ENCODE measurements at places on chromosomes 1 and 21.

DNA sequence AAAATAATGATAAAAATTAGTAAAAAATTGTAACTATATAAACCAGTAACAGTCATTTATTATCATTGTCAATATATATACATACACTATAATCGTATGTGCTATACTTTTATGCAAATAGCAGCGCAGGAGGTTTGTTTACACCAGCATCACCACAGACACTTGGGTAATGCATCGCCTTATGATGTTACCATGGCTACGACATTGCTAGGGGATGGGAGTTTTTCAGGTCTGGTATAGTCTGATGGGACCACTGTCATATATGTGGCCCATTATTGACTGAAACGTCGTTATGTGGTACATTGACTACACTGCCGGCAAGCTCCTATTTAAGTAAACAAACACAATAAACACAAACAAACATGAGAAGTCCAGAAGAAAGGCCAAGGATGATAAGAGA lies 45.6 kb downstream of the KCNK1 start:
- no peak for DNase-seq

DNA sequence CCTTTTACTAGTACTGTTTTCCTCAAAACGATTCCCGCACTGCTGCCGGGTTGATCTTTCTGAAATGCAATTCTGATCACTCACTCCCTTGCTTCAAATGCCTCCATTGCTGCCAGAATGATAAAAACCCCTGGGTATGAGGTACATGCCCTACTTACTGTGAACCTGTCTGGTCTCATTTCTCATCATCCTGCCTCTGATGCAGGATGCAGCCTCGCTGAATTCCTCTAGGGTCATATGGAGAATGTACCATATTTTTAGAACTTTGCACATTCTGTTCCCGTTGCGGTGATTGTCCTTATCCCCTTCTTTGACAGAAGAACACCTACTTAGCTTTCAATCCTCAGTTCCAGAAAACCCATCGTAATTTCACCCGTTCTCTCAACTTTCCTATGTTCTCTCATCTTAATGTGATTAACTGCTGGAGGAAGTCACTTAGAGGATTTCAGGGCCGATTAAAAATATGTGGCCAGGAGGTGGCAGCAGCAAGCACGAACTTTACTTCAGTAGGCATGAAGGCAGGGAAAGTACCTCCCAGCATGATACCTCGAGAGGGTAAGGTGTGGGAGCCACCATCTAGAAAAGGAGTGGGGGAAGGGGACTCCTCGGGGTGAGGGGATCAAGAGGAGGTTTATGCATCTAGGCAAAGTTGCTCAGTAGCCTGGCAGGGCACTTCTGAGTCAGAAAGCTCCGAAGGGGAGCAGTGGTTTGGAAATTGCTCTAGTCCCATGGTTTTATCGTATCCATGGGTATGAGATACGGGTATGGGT lies 361.5 kb upstream of the ZP4 start:
- DNase-seq, result no peak

- no peak for DNase-seq
Measured at GRCh38 chr1:221777431-221778072, 35.7 kb upstream of the DUSP10 start.

DNA sequence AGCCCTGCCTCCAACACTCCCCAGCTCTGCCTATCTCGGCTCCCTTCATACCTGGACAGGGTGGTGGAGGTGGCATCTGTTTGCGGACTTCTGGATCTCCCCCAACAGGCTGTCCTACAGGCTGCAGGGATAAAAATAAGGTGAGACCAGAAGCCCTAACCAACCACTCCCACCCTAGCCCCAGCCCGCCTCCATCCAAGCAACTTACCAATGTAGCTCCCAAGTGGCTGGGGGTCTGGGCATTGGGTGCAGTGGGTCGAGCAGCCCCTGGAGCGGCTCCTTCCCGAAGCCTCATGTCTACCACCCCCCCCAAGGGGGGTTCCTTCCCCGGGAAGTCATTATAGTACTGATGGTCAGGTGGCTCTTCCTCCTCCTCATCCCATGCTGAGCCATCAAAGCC lies 4.4 kb downstream of the SHC1 start:
- no peak for DNase-seq

DNA sequence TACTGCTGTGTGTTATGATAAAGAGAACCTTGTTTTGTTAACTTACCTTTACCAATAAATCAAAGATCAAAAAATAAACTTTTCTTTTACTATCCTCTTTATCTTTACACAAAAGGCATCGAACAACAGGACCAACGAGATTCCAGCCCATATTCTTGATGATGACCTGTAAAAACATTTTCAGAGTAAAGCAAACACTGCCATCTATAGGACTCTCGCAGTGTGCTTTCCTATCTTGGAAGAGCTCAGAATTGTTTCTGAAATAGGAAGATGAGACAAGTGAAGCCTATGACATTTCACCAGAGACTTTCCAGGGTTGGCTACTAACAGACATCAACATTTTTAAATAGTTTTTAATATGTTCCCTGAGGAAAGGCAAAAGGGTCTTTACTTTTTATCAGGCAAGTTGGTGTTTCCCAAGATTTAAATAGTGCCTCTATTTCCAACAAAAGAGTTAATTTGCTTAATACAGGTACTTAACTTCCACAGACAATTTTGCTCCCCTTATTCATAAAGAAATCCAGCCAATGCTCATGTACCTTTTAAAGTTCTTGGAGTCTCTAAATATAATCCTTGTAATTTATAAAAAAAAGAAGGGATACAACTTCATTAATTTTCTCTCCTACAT lies 7.3 kb downstream of the GLMN start:
- DNase-seq, result peak; percentile 32

DNA sequence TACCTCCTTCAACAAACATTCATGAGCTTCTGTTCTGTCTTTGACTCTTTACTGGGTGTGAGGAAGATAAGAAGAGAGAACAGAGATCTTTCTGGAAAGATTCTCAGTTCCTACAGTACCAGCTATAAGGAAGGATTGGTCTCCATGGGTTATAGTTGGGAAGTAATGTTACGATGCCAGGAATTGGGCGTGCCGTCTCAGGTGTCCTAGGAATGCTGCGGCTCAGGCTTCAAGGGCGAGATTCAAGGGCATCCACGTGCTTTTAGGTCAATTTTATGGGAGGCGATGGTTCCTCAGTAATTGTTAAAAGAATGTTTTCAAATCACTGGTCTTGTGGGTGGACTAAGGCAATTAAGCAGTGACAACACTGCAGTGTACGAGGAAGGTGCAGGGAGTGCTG lies 27.3 kb downstream of the COG2 start:
- DNase-seq, result no peak

GRCh38 chr1:107135463-107135862 lies 5.4 kb upstream of the NTNG1 start:
- DNase-seq, result no peak

DNA sequence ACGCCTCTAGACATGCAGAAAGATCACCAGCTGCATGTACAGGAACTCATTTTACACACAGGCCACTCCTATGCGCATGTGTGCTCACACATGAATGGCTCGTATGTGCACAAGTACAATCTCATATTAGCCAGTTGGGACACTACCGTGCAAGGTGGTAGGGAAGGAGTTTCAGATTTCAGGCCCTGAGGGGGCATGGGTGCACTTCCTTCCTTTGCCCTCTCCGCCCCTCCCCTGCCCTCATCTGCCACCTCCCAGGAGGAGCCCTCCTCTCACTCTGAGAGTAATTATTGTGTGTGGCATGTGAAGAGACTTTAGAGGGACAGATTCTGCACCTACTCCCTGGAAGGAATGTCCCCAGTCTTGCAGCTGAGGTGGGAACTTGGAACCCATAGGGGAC lies 14.8 kb downstream of the EDN2 start:
- DNase-seq, result no peak

GRCh38 chr1:181936768-181937581 lies 124.5 kb downstream of the ZNF648 start:
- DNase-seq, result no peak

DNA sequence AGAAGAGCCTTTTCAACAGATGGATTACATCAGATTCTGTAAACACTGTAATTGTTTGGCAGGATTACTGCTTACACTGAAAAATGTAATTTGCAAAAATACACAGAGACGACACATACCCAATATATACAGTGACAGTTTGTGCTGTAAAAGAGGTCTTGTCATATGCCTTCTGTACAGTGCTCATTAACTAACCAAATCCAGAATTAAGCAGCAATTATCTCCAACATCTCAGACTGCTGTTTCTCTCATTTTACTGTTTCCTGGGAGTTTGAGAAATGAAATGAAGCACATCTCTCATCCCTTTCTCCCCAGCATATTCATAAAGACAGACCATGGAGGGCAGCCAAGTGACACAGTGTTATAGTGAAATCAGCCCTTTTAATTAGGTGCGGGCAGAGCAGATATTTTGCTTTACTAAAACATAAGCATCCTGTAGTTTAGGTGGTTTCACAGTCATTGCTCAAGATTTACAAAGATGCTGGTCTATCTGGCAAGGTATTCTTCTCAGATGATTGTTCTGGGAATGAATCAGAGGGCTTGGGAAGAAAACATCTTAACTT lies 618.4 kb upstream of the USP24 start:
- no peak for DNase-seq

DNA sequence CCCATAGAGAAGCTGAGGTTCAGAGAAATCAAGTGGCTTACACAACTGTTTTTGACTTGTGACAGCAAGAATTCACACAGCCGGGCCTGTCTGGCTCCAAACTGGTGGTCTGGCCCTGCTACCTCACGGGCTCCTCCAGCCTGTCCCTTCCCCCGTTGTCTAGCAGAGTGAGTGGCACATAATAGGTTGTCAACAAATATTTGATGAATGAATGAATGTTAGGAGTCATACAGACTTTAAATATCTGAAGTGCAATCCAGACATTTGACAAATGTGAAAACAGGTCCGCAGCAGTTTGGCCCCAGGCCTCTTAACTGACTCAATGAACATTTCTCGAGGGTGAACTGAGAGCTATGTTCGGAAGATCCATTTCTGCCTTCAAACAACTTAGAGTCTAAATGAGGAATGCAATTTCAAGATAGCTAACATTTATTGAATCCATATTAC lies 1.1 kb upstream of the RHOC start:
- no peak for DNase-seq

GRCh38 chr1:8155528-8156186 lies 129.5 kb upstream of the ERRFI1 start:
- DNase-seq, result no peak

GRCh38 chr1:180524915-180525714 lies 22.7 kb upstream of the ACBD6 start:
- DNase-seq, result no peak

GRCh38 chr1:69569576-69570328 lies 2.0 kb downstream of the LRRC7 start:
- no peak for DNase-seq

GRCh38 chr1:25671929-25672328 lies 55.3 kb downstream of the MAN1C1 start:
- DNase-seq, result no peak
